ENCODE measurements at places on chromosomes 5 and 9. TPM values are rescaled to one million over a fixed set of nuclear protein-coding genes. Genes with fewer than 3 reads are reported as not detected.
A peak's percentile ranks its signal among the peaks of the same experiment; 100 is the strongest.

GRCh38 chr9:136264441-136265405, 19.1 kb upstream of the QSOX2 start:
- no peak for DNase-seq

GRCh38 chr9:36924071-36924470, 110.0 kb downstream of the PAX5 start:
- peak; percentile 29 for DNase-seq

GRCh38 chr5:95899829-95900228, 61.8 kb downstream of the ELL2 start:
- DNase-seq: no peak

GRCh38 chr9:133477992-133478850, 678 bp downstream of the SLC2A6 start:
- no peak for DNase-seq

GRCh38 chr5:120306303-120306702, 157.8 kb upstream of the PRR16 start:
- no peak for DNase-seq

DNA sequence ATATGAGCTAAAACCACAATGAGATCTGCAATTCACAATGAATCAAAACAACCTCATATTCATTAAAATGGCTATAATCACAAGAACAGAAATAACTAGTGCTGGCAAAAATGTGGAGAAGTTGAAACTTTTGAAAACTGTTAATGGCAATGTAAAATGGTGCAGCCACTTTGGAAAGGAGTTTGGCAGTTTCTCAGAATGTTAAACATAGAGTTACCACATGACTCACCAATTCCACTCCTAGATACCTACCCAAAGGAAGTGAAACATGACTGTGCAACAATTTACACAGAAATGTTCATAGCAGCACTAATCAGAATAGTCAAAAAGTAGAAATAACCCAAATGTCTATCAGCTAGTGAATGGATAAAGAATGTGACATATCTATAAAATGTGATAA, 862.2 kb downstream of the DTWD2 start:
- no peak for DNase-seq

Gene C1QTNF2
- not detected for total RNA-seq

Gene NR4A3
- 3.2 TPM for total RNA-seq

GRCh38 chr5:174148721-174149120, 103.2 kb downstream of the NSG2 start:
- DNase-seq: no peak

DNA sequence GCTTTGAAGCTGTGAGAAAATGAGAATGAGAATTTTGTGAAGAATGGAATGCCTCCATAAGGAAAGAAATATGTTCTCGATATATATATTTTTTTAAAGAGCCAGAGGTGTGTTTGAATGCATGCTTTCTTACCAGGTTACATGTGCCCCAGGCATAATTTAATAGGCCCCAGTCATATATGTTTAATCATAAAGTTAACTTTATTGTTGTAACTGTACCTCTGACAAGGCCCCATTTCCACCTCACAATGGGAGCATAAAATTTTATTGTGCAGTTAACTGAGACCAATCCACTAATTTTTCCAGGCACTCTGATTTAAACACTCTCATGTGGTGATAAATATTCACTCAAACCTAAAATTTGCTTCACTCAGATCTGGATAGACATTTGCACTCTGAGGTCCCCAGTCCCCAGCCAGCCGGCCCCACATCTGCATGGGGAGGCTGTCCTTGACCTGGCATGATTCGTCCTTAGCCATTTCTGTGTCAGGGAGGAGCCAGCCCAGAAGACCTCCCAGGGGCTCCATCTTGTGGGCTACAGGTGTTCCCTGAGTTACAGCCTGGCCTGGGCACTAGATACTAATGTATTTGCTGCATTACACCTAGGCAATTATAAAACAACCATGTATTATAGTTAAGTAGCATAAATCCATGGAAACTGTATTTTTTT, 245.8 kb downstream of the MTRR start:
- no peak for DNase-seq
